ENCODE measurements at places on chromosomes 2 and 18.
A peak's percentile ranks its signal among the peaks of the same experiment; 100 is the strongest.

GRCh38 chr2:123816928-123817327 lies 208.2 kb upstream of the CNTNAP5 start:
- H3K4me3 ChIP-seq, result no peak overlapping the region
- no peak overlapping the region for H3K27ac ChIP-seq
- no peaks in the 10 kb centered on the region for H3K27me3 ChIP-seq
- H3K36me3 ChIP-seq, result no peaks in the 10 kb centered on the region
- no peak for DNase-seq

DNA sequence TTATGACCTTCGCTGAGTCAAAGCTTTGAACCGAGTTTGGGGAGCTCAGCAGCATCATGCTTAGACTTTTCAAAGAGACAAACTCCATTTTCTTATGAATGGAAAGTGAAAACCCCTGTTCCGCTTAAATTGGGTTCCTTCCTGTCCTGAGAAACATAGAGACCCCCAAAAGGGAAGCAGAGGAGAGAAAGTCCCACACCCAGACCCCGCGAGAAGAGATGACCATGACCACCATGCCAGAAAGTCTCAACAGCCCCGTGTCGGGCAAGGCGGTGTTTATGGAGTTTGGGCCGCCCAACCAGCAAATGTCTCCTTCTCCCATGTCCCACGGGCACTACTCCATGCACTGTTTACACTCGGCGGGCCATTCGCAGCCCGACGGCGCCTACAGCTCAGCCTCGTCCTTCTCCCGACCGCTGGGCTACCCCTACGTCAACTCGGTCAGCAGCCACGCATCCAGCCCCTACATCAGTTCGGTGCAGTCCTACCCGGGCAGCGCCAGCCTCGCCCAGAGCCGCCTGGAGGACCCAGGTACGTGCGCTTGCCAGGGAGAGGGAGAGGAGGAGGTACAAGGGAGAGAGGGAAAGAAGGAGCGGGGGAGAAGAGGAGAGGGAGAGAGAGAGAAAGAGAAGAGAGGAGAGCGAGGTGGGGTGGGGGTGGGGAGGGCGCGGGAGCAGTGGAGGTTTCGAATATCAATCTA lies at the start of gene DLX1:
TSS of gene DLX1 (plus strand) at position 48 of the 700 bp plus-strand sequence. CDS start at position 219, 171 bp downstream.
- peak within 1 kb of the TSS; percentile 75 for H3K4me3 ChIP-seq
- no peak for DNase-seq
- H3K4me1 ChIP-seq, result peaks cover 23% of the 10 kb centered on the region
- H3K27me3 ChIP-seq, result peaks cover 69% of the 10 kb centered on the region
- no peaks in the 10 kb centered on the region for H3K36me3 ChIP-seq

DNA sequence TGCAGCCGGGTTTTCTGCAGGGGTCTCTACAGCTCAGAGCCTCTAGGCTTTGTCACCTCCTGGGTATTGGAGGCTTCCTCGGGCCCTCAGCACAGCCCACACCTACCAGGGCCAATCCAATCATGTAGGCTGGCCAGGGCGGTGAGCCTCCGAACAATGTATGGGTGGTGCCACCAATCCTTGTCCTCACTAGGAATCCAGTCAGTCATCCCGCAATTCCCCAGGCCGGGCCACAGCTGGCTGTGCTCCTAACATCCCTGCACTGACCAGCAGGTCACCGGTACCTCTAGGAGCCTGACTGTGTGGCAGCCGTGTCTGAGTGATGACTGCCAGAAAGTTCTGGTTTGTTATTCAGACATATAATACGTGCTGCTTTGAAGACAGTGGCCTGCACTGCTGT lies 129.4 kb downstream of the SH3RF3 start:
- H3K36me3 ChIP-seq, result no peaks in the 10 kb centered on the region
- H3K4me3 ChIP-seq, result no peak overlapping the region
- H3K4me1 ChIP-seq, result no peaks in the 10 kb centered on the region
- DNase-seq, result no peak
- H3K27ac ChIP-seq, result no peak overlapping the region

DNA sequence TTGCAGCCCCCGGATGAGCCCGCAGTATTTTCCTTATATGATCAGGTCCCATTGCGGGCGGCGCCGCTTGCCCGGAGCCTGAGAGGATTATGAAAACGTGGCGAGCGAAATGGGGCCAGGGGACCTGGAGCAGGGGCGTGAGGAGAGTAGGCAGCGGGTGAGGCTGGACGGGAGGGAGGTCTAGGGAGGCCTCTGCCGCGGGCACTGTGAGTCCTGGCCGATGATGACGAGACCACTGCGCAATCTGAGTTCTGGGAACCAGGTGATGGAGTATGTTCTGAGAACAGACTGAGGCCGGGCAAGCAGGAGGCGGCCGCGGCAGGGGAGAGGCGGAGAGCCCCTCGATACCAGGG lies 790 bp upstream of the ACAA2 start:
- peak; percentile 64 for DNase-seq
- H3K36me3 ChIP-seq, result no peaks in the 10 kb centered on the region
- H3K27me3 ChIP-seq, result no peaks in the 10 kb centered on the region
- H3K27ac ChIP-seq, result no peak overlapping the region
- H3K4me3 ChIP-seq, result peak overlapping the region; percentile 58

GRCh38 chr2:99623035-99623434 lies 133.2 kb upstream of the REV1 start:
- no peaks in the 10 kb centered on the region for H3K27me3 ChIP-seq
- DNase-seq, result no peak
- H3K4me1 ChIP-seq, result peaks cover 3% of the 10 kb centered on the region
- no peaks in the 10 kb centered on the region for H3K36me3 ChIP-seq
- no peak overlapping the region for H3K27ac ChIP-seq

DNA sequence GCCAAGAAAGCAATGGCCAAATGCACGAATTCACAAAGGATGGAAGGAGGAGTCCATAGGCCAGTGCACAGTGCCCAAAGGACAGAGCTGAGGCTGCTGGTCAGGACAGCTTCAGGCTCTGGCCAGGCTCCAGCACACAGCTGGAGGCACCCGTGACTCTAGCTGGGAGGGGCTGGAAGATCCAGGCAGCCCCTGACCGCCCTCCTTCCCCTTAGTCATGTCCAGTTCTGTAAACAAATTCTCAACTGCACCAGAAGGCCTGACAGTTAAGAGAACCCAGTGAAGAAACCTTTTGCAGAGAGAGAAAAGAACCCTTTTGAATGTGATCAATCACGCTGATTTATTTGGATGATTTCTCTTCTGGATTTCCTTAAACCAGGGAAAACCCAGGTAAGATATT lies 7.7 kb upstream of the YWHAQ start:
- H3K27ac ChIP-seq, result no peak overlapping the region
- no peak overlapping the region for H3K4me3 ChIP-seq
- no peaks in the 10 kb centered on the region for H3K36me3 ChIP-seq
- peaks cover 15% of the 10 kb centered on the region for H3K4me1 ChIP-seq
- no peaks in the 10 kb centered on the region for H3K27me3 ChIP-seq
- DNase-seq, result no peak

- H3K4me3 ChIP-seq, result no peak overlapping the region
- no peaks in the 10 kb centered on the region for H3K27me3 ChIP-seq
- no peak overlapping the region for H3K27ac ChIP-seq
- H3K4me1 ChIP-seq, result no peaks in the 10 kb centered on the region
- H3K36me3 ChIP-seq, result no peaks in the 10 kb centered on the region
Observed at GRCh38 chr2:119179202-119179601, 20.7 kb upstream of the C1QL2 start.

DNA sequence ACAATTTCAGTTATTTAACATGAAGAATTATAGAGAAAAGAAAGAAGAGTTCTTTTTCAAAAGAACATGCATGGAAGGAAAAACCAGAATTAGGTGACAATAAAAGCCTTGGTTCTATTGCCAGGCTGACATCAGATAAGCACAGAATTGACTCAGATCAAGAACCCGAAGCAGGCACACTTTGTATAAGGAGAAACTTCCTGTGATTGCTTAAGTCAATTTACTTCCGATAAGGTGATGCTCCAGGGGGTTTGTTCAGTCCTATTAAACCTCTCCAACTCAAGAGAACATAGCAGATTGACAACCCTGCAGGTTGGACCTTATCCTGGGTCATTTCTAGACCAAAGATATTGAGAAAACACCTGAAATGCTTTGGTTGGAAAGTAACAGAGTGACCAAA lies 31.4 kb downstream of the GAREM1 start:
- H3K27ac ChIP-seq, result no peak overlapping the region
- H3K36me3 ChIP-seq, result no peaks in the 10 kb centered on the region
- peaks cover 15% of the 10 kb centered on the region for H3K4me1 ChIP-seq
- no peak overlapping the region for H3K4me3 ChIP-seq
- DNase-seq, result no peak
